ENCODE measurements at places on chromosomes 1 and 21. TPM values are rescaled to one million over a fixed set of nuclear protein-coding genes. Genes with fewer than 3 reads are reported as not detected.
A peak's percentile ranks its signal among the peaks of the same experiment; 100 is the strongest.

- H3K4me1 ChIP-seq, result peaks cover 6% of the 10 kb centered on the region
- no peak overlapping the region for H3K27ac ChIP-seq
- H3K36me3 ChIP-seq, result peaks cover 48% of the 10 kb centered on the region
- DNase-seq, result peak; percentile 84
- no peaks in the 10 kb centered on the region for H3K27me3 ChIP-seq
- no peak overlapping the region for H3K4me3 ChIP-seq
Measured at GRCh38 chr1:230917284-230918135, 49.2 kb upstream of the C1orf198 start.

DNA sequence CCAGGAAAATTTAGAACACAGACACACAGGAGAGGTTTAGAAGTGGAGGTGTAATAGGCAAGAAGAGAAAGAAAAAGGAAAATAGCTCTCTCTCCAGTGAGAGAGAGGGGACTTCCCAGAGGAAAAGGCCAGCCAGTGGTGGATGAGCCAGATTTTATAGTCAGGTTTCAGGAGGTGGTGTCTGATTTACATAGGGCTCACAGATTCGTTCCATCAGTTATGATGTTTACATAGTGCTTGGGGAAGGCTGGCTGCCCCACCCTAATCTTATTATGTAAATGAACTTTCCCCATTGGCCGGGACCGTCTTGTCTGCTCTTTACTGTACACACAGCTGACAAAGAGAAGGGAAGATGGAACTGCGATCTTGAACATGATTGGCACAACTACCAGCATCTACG, 797.3 kb downstream of the PLA2G4A start:
- no peaks in the 10 kb centered on the region for H3K36me3 ChIP-seq
- no peaks in the 10 kb centered on the region for H3K4me1 ChIP-seq
- DNase-seq, result no peak
- H3K27ac ChIP-seq, result no peak overlapping the region
- H3K4me3 ChIP-seq, result no peak overlapping the region

DNA sequence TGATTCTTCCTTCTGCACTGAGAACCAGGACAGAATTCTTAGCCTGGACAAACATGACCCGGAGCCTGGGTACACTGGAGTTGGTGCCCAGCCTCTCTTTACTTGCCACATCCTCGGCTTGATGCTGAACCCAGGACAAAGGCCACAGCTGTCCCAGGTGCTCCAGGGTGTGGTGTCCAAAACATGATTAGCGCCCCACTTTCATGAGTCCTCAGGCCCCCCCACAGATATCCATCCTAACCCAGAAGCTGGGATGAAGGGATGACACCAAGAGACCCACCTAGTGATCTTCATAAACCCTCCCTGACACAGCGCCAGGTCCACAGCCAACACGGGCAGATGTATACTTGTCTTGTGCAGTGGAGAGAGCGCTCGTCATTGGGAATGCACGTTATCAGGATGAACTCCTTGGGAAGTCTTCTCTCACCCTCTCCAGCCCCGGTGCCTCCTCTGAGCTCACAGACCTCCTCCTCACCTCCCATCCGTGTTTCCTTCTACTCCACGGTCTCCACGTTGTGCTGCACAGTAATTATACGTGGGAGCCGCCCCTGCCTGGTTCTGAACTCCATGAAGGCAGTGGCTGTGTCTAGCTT, 3.6 kb downstream of the ABCA4 start:
- no peak overlapping the region for H3K4me3 ChIP-seq
- no peaks in the 10 kb centered on the region for H3K36me3 ChIP-seq
- H3K4me1 ChIP-seq, result no peaks in the 10 kb centered on the region
- DNase-seq, result no peak
- H3K27ac ChIP-seq, result no peak overlapping the region
- peaks cover 16% of the 10 kb centered on the region for H3K27me3 ChIP-seq

GRCh38 chr1:86731416-86731815, 27.0 kb downstream of the SH3GLB1 start:
- H3K27me3 ChIP-seq, result no peaks in the 10 kb centered on the region
- no peak overlapping the region for H3K4me3 ChIP-seq
- DNase-seq, result no peak
- H3K27ac ChIP-seq, result no peak overlapping the region

- H3K27me3 ChIP-seq, result peaks cover 32% of the 10 kb centered on the region
- peak; percentile 62 for DNase-seq
- H3K27ac ChIP-seq, result no peak overlapping the region
- no peak overlapping the region for H3K4me3 ChIP-seq
Measured at GRCh38 chr1:4652631-4653327, 1.6 kb upstream of the AJAP1 start.

DNA sequence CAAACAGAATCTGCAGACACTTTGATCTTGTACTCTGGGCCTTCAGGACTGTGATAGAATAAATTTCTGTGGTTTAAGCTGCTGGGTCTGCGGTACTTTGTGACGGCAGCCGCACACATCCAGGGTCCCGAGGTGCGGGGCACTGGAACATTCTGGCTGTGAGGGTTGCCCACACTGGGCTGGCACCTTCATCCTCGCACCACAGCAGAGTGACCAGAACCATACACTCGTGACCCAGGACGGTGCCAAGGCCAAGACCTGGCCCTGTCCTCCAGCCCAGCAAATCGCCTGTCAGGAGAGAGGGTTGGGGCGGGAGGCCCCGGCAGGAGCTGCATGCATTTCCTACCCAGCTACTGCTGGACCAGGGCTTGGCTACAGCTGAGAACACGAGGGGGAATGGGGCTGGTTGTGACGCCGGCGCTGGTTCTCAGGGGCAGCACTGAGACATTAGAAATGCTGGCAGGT, 2.6 kb upstream of the FTCD start:
- no peak overlapping the region for H3K4me3 ChIP-seq
- H3K27me3 ChIP-seq, result no peaks in the 10 kb centered on the region
- H3K4me1 ChIP-seq, result no peaks in the 10 kb centered on the region
- no peak for DNase-seq
- no peak overlapping the region for H3K27ac ChIP-seq

DNA sequence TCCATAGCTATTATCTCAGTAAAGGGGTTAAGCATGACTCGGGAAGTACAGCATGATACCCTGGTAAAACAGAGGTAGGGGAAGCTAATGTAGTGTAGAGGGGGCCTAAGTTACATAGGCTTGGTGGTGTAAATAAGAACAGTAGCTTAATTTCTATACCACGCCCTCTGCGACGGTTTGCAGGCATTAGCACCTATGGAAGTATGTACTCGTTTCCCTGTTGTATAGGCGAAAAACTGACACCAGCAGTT, 470 bp upstream of the NAXE start:
- H3K4me1 ChIP-seq, result peaks cover 24% of the 10 kb centered on the region
- peaks cover 27% of the 10 kb centered on the region for H3K36me3 ChIP-seq
- H3K27me3 ChIP-seq, result no peaks in the 10 kb centered on the region
- no peak for DNase-seq
- peak overlapping the region; percentile 82 for H3K4me3 ChIP-seq

DNA sequence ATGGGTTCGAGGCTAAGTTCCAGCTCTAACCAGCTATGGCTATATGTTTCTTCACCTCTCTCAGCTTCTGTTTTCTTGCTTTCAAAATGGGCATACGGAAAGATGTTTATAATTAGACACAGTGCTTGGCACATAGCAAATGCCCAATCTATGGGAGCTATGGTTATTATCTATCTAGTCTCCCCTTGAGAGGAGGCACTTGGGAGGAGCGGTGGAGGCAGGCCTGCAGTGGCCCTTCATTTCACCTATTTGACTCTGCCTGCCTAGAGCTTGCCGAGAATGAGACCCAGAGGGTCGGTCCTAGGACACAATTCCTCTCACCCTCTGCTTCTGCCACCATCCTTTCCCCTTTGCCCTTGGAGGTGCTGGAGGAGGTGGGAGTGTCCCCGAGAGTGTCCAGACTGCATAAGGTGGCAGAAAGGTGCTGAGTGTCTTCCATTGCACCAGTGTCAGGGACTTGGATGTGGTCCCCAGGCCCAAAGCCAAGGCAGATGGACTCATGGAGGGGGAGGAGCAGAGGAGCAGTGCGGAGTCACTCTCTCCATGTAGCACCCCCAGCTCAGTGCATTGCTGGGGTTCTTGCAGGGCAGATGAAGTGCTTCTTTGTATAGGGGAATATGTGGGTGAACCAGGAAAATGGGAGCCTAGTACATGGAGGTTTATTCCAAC, 9.0 kb downstream of the LGR6 start:
- peaks cover 36% of the 10 kb centered on the region for H3K4me1 ChIP-seq
- no peak overlapping the region for H3K27ac ChIP-seq
- DNase-seq, result no peak
- H3K36me3 ChIP-seq, result no peaks in the 10 kb centered on the region
- H3K27me3 ChIP-seq, result peaks cover 6% of the 10 kb centered on the region

DNA sequence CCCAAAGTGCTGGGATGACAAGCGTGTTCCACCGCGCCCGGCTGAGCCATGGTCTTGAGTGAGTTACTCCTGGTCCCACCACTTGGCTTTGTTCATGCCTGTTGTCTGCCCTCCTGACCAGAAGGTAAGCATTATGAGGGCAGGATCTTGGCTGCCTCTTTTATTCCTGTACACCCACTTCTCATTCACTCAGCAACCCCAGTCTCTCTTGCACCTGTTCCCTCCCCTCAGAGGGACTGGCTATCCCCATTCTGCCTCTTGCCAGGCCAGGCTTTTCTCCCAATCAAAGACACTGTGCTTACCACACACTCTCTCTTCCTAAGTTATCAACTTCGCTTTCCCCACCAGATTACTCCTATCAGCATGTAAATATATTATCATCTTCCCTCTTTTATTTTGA, 26.4 kb downstream of the SPATA21 start:
- H3K4me3 ChIP-seq, result no peak overlapping the region
- H3K27me3 ChIP-seq, result peaks cover 7% of the 10 kb centered on the region
- H3K4me1 ChIP-seq, result no peaks in the 10 kb centered on the region
- no peaks in the 10 kb centered on the region for H3K36me3 ChIP-seq
- no peak overlapping the region for H3K27ac ChIP-seq

GRCh38 chr1:211033921-211034525, 99.9 kb downstream of the KCNH1 start:
- no peaks in the 10 kb centered on the region for H3K4me1 ChIP-seq
- DNase-seq, result no peak
- H3K36me3 ChIP-seq, result no peaks in the 10 kb centered on the region
- H3K4me3 ChIP-seq, result no peak overlapping the region
- no peaks in the 10 kb centered on the region for H3K27me3 ChIP-seq

GRCh38 chr1:119948342-119949214, 52.3 kb upstream of the ADAM30 start:
- H3K4me3 ChIP-seq, result no peak overlapping the region
- peak; percentile 85 for DNase-seq

DNAJB4 gene
- total RNA-seq, result 10.5 TPM

TRABD2B gene
- total RNA-seq, result not detected

LAX1 gene
- total RNA-seq, result 15.5 TPM

FAM177B gene
- total RNA-seq, result not detected

SMPDL3B gene
- total RNA-seq, result 0.82 TPM

TMCO4 gene
- 14.4 TPM for total RNA-seq

LDLRAD1 gene
- not detected for total RNA-seq

RGS8 gene
- not detected for total RNA-seq

Measured in activated CD8-positive, alpha-beta T cell treated with anti-CD3 and anti-CD28 coated beads, Interleukin-2, amount 10 ng/mL, durations not matched to agents 7 days and 5 days (primary cell).